Activated CD4-positive, alpha-beta T cell treated with anti-CD3 and anti-CD28 coated beads for 24 hours (primary cell): ENCODE measurements at places on chromosomes 16 and 17.

GRCh38 chr16:55444754-55445485, 34.1 kb upstream of the MMP2 start:
- DNase-seq: no peak

- DNase-seq: no peak
Measured at GRCh38 chr16:50305441-50306061, 39.2 kb downstream of the ADCY7 start.

- DNase-seq: no peak
Measured at GRCh38 chr17:49266233-49266632, 35.6 kb upstream of the PHOSPHO1 start.

GRCh38 chr17:33550261-33550660, 257.2 kb upstream of the ASIC2 start:
- no peak for DNase-seq

DNA sequence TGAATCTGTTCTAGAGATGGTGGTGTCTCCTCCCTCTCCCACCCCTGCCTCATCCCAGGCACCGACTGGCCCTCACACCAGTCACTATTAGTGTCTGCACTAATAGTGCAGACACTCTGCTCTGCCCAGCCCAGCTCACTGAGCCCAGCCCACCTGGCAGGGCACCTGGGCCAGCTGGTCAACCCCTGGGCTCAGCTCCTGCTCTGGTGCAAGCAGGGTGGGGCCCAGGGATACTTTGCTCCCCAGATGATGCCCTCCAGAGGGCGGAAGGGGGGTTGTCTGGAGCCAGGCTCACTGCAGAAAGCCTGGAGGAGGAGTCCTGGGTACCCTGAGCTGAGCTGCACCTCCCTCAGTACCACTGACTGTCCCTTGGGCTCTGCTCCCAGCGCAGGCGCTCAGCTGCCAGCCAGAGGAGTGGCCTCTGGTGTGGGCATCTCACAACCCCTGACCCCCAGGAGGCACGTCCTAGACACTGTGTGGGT, 14.5 kb downstream of the RAB11FIP4 start:
- DNase-seq: no peak

DNA sequence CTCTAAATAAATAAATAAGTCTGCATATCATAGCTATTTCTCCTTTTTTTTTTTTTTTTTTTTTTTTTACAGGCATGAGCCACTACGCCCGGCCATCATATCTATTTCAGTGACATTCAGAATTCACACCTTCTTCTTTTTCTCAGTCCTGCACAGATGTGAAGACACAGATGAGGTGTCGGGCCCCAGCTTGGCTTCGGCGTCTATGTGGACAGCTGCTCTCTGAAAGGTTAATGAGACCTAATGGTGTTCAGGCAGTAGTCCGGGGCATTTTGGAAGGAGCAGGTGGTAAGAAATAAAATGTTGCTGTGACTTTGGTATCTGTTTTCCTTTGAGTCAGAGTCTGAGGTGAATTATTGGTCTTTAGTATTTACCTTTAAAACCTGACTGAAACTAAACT, 23.6 kb downstream of the TANGO6 start:
- no peak for DNase-seq

GRCh38 chr16:662095-662494, 5.8 kb upstream of the RHOT2 start:
- no peak for DNase-seq

DNA sequence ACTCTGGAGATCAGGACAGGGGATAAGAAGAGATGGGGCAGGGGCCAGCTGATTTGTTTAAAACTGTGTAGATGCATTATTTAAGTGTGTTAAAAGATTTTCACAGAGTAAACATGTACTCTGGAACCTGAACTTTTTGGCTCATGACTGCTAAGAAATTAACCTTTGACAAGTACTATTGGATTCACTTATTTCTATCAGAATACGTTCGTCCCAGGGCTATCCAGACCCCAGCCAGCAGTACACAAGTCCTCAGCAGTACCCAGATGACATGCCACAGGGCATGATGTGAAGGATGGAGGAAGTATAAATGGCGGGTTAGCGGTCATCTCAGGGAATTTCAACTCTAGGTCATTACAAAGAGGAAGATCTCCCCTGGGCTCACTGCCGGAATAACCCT, 253.7 kb downstream of the STX8 start:
- DNase-seq: no peak

DNA sequence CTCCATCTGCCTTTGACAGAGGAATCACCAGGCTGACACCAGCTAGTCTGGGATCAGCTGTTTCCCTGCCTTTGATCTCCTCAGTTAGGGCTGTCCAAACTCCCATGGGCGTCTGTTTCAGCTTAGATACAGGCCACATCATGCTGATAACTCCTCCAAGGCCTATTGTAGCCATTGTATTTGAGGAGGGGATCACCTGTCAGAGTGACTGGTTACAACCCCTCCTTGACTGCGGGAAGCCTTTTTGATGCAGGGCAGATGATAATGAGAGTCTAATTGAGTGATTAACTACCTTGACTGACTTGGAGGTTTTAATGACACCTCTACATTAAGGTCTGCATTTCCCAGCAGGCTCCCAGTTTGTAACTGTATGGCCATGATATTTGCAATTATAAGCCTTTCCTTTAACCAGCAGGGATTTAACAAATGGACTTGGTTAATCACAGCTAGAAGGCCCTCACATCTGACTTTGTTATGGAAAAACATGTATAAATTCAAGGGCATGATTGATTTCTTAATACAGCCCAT, 863.5 kb downstream of the KCNJ2 start:
- no peak for DNase-seq

GRCh38 chr16:58435779-58436178, 43.5 kb downstream of the GINS3 start:
- DNase-seq: no peak

DNA sequence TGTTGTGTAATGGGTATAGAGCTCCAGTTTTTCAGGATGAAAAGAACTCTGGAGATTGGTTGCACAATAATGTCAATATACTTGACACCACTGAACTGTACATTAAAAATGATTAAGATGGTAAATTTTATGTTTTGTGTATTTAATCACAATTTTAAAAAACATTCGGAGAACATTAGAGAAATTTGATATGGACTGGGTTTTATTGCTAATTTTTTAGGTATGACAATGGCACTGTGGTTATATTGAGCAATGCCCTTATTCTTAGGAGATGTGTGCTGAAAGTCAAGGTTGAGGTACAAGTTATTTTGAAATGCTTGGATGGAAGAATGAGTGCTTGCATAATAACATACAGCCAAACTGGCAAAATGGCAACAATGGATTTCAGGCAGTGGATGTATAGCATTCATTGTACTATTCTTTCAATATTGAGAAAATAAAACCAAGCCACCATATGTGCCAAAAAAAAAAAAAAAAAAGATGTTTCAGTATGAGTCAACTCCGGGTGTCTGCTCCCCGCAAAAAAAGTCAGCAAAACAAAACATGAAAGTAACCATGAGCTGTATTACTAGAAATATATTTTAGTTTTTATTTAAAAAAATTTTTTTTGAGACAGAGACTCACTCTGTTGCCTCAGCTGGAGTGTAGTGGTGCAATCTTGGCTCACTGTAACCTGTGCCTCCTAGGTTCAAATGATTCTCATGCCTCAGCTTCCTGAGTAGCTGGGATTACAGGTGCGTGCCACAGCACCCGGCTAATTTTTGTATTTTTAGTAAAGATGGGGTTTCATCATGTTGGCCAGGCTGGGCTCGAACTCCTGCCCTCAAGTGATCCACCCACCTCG, 19.8 kb downstream of the HOXB1 start:
- peak; percentile 6 for DNase-seq

DNA sequence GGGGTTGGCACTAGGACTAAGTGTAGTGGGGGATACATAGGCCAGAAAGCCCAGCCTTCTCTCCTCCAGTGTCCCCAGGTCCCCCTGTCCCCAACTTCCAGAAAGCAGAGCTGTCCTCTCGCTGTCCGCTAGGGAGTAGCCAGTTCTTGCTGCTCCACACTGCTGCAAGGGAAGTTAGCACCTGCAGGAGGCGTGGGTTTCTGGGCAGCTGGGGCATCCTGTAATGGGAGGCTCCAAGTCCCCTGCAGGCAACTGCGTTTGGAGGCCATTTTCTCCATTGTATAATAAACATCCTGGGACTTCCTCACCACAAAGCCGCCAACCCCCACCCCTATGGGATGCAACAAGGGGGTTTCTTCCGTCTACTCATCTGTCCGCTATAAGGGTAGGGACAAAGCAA, 1.7 kb downstream of the RPRML start:
- no peak for DNase-seq

DNA sequence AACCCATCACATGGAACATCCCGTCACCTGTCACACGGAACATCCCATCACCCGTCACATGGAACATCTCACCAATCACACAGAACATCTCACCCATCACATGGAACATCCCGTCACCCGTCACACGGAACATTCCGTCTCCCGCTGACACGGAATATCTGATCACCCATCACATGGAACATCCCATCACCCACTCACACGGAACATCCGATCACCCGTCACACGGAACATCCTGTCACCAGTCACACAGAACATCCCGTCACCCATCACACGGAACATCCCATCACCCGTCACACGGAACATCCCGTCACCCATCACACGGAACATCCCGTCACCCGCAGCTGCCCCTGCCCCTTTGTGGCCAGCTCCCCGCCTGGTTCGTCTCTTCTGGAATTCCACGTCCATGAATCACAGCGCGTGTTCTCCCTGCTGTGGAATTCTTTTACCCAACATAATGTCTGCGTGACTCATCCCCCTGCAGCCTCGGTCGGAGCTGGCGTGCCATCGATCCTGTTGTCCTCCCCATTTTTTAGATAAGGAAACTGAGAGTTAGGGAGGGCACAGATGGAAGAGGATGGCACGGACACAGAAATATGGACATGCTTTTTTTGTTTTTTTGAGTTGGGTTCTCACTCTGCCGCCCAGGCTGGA, 5.6 kb downstream of the CPNE7 start:
- DNase-seq: no peak

- DNase-seq: no peak
Measured at GRCh38 chr16:49738001-49738400, 117.9 kb downstream of the ZNF423 start.

DNA sequence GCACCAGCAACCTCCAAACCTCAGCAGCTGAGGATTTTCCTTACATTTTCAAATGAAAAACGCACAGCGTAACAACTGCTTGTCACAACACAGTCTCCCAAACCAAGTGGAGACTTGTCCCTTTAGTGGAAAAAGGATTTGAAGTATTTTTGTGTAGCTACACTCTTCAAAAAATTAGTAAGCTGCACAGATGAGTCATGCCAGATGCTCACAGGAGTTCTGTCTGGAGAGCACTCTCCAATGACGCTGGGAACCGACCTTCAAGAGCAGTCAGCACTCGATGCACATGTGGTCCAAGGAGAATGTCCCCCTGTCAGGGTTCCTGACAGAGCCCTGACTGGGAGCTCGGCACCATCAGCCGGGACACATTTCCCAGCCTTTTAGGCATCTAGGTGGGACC, 39.8 kb downstream of the MAP1LC3B start:
- DNase-seq: no peak

DNA sequence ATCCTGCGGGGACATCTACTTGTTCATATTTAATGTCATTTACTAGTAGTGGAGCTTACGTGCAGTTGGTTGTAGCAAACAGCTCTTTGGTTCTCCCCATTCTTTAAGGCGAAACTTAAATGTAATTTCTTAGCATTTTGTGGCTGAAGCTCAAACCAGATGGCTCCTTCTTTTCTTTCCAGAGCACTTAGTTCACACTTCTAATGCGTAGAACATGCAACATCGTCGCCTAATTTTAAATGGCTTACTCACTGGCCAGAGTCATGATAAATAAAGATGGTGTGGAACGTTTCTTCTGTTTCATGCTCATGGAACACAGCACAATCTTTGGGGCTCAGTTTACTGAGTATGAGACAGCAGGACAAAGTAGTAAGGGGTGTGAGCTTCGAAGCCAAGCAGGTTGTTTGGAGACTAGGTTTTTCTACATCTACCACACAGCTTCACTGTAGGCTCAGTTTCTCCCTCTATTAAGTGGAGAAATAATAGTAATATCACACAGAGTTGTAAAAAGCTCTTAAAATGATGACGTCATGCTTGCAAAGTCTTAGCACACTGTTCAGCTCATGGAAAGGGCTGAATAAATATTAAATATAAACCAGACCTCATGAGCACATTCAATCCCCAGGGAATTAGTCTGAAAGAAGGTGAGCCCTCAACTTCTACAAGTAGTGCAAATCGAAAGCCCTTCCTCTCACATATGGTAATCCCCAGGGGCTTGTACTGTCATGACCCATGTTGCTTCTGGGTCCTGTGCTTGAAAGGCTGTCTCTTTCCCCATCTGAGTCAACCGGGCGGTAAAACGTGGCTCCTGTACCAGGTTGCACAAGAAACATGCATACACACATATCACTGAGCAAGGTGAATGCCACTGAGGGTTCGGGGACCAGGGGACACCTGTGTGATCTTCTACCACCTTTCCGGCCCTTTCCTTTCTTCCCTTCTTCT, 384.3 kb downstream of the CDH13 start:
- no peak for DNase-seq

GRCh38 chr16:25988084-25988483, 296.3 kb downstream of the HS3ST4 start:
- DNase-seq: no peak

- no peak for DNase-seq
Measured at GRCh38 chr17:50502301-50502990, 5.8 kb upstream of the MYCBPAP start.

DNA sequence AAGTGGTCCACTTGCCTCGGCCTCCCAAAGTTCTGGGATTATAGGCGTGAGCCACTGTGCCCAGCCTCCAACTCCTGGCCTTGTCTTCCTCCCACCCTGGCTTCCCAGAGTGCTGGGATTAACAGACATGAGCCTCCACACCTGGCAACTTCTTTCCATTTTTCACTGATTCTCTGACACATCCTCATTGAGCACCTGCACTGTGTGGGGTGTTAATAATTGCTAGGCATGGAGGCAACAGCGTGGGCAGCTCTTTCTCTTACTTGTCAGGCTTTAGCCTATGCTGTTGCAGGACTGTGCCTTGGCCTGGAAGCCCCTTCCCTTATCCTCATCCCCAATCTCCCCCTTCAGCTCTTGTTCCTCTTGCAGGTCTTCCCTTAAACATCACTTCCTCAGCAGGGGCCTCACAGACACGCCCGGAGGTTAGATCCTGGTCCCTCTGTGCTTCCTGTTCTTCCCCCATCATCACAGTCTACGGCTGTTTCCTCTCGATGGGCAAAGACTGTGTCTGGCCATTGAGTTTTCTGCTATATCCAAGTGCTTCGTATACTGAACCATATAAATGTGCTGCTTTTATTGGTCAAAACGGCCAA, 7.9 kb downstream of the QPRT start:
- DNase-seq: no peak

GRCh38 chr16:57578521-57579360, 36.3 kb downstream of the ADGRG5 start:
- DNase-seq: no peak

DNA sequence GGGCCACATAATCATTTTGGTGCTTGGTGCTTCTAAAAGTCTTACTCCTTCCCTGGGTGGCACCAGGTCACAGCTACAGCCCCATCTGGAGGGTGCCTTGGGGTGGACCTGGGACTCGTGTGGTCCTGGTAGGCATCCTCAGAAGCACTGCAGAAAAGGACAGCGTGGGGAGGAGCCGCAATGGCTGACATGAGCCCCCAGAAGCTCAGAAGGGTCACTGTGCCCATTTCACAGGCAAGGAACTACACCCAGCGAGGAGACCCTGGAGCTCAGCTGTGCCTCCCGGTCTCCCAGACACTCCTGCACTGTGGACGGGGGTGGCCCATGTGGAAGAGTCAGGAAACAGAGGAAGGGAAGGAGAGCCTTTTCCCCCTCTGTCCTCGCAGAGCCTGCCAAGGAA, 26.4 kb downstream of the C17orf100 start:
- no peak for DNase-seq

- DNase-seq: no peak
Measured at GRCh38 chr16:13920510-13920818, 510 bp downstream of the ERCC4 start.
